ENCODE measurements at places on chromosomes 6 and 20.

DNA sequence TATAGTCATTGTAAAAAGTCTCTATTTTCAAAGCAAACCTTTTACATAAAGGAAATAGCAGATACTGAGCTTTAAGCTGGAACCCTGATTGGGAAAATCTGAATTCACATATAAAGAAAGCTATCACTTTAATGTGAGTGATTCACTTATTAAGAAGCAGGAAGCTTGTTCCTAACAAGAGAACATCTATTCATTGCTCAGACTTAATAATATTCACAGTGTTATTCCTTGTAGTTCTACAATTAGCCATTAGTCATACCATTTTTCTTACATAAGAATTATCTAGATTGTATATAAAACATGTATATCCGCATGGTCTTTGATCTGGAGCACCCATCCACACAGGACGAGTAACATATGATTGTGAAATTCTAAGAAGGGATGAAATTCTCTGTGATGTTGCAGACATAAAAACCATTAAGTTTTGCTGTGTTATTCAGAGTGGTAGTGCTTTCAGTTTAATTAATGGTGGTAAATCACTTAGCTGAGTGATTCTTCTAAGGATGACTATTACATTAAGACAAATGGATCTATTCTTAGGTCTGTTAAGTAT lies 71.1 kb upstream of the FOXQ1 start:
- no peak for DNase-seq

- no peak for DNase-seq
Observed at GRCh38 chr6:141653590-141653989, 479.1 kb upstream of the GJE1 start.

DNA sequence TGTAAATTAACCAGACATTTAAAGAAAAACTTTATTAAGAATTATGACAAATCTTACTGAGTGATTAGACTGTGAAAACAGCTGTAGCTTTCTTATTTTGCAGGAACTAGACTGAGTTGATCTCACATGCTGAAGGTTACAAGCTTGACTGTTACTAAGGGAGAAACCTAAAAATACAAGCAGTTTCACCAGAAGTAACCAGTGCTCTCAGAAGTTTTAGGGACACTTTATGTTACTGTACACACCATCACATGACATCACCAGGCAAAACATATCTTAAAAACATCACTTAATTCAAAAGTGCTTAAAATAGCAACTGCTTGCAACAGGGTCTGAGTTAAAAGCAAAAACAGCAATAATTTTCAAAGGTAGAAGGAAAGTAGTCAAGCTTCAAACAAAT lies 5.4 kb downstream of the FBXO30 start:
- no peak for DNase-seq

- no peak for DNase-seq
Observed at GRCh38 chr6:54913211-54913610, 66.6 kb downstream of the FAM83B start.

DNA sequence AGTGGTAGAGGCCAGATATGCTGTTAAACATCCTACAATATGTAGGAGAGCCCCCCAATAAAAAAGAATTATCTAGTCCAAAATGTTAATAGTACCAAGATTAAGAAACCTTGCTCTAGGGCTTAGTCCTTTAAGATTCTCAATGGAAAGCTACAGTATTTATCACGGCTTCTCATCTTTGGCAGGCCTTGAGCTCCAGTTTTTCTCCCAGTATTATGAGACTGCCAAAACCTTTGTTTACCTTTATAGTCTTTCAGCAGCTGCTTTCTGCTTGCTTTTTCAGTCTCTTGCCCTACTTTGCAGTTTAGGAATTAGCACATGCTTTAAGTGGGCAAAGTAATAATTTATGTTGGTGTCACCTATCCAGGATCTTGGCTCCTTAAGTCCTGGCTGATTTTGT lies 59.7 kb downstream of the NHLRC1 start:
- DNase-seq = no peak

DNA sequence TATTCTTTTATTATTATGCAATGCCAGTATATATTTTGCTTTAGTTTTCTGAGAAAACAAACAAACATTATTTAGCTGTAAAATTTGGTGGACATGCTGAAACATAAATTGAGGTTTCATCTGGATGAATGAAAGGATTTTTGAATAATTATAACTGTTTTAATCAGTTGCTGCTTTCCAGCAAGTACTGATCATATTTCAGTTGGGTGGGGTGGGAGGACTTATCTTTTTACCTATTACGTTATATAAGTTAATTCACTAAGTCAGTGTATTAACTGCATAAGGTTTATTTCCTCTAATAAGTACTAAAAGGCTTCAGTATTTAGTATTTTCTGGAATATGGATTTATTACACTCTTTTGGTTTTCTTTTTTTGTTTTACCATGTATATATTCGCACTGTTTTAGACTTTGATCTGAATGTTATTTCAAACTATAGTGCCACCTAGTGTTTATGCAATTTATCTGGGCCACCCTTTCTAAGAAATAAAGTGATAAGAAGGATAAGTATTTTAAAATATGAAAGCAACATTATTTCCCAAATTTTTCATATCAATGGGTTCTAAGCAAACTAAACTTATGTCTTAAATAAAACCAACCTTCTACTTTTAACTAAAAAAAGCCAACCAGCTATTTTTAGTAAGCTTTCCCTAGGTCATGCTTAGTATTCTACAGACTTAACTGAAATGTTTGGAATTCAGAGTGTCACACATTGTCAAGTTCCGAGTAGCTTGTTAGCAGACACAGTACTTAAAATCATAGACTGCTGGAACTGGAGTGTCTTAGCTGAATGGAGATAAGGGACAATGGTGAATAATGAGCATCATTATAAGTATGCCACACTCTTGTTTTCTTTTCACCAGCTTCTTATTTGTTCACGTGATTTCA lies 105.4 kb upstream of the MCHR2 start:
- peak; percentile 20 for DNase-seq

DNA sequence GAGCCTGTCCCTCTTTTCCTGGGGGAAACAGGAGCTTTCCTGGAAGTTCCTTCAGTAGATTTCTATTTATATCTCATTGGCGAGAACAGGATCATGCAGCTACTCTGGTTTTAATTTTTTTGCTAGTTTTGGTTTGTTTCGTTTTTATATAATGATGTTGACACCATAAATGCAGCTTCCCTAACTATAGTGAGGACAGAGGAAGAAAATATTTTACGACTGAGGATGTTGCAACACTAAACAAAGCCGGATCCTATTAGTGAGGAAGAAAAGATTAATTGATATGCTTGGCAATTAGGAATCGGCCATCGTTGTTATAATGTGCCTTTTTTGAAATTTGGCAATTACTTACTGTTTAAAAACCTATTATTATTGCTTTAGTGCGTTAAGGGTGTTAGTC lies 16.6 kb downstream of the KDM1B start:
- DNase-seq = no peak

GRCh38 chr6:146189131-146189530 lies 160.3 kb downstream of the GRM1 start:
- no peak for DNase-seq

DNA sequence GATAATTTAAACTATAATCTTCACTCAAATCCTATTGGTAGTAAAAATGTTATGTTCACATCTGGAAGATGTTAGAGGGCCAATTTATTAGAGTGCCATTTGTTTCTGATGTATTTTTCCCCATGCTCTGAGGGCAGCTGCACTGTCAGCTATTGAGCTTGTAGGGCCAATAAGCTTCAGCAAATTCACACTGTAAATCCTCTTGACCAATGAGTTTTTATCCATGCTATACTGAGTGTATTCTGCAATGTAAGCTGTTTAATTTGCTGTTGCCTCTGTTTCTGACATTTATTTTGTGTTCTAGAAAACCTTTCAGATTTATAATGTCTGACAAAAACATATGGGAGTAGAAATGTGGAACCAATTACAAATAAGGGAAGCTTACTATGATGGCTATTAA lies 62.6 kb downstream of the OGFRL1 start:
- DNase-seq = no peak

DNA sequence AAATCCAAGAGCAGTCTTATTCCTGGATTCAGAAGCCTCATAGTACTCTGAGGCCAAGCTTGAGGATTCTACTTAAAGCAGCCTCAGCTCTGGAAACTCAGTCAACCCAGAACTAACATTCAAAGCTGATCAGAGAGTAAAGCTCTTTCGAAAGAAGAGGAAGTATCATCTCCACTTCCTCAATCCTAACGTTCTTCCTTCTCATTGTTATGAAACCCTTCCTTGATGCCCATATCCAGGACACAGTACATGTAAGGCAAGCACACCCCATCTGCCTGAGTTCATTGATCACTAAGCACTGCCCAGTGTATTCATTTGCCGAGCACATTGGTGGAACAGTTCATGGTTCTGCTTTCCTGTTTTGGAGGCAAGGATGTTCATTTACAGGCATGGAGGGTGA lies at the start of gene IPCEF1:
IPCEF1 (minus strand) TSS at position 114 of the 400 bp plus-strand sequence. CDS start 90,856 bp downstream, outside the sequence.
- no peak for DNase-seq

DNA sequence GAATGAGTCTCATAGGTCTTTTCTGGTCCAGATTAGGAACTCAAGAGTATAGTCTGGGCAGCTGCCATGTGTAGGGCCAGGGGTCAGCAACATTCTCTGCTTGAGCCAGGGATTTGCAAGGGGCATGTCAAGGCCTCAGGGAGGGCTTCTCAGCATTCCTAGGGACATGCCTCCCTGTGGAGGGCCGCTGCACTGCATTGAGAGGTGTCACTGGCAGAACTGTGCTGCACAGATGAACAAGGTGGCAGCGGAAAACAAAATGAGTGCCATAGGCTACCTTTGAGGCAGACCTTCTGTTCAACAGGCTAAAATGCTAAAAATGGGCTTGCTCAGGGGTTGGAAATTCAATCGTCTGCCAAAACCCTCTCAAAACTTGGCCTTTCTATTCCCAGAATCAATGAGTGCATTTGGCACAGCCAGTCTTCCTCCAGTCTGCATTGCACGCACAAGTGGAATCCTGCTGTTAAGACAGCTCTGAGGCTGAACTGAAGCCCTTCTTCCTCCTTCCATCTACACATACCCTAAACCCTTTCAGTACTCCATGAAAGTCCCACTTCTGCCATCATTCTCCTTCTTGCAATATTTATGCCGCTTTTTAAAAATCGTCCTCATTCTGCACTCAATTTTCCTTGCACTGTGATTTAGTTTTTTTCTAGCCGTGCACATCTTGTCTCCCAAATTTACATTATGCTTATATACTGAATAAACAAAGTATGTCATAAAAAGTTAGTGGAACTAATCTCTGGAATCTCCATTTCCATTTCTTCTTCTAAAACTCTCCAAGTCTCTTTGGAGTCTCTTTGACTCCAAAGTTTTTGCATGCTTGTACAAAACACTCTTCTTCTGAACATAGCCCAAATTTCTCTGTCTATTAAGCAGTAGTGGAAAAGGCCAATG lies 51.7 kb downstream of the SLC26A8 start:
- DNase-seq = no peak

DNA sequence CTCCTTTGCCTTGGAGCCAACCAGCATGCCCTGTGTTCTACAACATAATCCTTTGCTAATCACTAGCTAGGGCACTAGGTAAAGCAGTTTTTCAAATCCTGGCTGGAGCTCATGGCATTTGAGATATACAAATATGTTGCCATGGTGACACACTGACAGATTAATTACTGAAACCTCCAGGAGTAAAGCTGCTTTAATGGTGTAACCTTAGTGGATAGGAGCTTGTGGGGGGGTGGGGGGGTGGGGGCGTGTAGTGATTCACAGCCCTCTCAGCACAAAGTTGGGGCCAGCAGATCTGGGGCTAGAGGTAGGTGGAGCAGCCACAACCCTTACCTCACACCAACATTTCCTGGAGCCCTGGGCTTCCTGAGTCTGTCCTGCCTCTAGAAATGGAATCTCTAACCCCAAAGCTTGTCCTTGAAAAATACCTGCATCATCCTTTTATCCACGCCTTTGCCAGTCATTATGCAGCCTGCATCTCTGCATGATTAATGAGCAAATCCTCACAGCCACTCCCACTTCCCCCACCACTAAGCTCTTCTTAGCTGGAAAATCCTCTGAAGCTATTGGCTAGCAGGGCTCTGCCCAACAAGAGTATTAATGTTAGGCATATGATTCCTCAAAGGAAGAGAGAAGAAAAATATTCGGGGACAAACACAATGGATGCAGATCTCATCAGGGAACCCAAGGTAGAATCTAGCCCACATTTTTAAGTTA lies 84.5 kb upstream of the PRND start:
- no peak for DNase-seq

- no peak for DNase-seq
Observed at GRCh38 chr20:14384416-14385175, 47.2 kb upstream of the FLRT3 start.

DNA sequence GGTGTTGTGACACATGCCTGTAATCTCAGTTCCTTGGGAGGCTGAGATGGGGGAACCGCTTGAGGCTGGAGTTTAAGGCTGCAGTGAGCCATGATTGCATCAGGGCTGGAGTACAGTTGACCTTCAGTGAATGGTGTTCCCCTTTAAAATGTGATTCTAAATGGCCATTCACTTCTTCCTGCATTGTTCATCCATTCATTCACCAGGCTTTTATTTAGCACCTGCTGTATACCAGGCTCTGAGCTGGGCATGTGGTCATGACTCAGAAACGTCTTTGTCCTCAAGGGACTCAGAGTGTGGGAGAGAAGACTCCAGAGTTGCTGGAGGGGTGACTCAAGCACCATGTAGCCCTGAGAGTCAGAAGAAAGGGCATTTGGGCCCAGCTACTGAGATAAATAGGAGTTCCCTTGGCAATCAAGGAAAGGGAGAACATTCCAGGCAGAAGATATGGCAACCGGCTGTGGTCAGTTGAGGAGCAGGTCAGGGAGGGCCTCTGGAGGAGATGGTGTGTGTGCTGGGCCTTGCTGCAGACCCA lies 101.1 kb downstream of the DLGAP4 start:
- no peak for DNase-seq

DNA sequence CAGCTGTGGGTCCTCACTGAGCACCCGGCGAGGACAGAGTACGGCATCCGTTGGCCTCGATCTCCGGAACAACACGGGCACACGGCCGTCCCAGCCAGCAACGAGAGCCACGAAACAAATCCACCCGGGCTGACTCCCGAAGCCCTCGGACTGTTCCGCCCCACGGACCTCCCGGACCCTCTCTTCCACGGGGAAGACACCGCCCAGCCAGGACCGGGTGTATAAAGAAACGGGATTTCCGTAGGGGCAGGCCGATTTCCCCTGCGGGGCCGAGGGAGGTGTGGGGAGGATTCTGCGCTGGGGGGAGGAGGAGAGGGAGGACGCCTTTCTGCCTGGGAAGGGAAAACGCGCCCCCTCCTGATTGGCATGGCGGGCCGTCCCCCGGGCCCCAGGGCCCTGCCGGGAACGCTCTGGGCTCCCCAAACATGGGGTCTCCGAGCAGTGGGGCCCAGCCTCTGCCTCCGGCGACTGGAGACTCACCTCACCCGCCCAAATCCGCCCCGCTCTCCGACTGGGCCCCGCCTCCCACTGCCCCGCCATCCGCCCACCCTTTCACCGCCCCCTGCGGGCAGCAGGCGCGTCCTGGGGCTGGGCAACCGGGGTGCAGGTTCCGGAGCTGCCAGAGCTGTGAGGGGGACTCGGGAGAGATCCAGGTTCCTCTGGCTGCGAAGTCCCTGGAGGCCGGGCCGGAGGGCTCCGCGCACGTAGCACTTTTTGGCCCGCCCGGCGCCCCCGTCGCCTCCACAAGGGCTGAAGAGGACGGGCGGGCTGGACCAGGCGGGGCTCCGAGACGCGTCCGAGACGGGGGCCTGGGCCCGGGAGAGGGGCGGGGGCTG lies 679 bp upstream of the PPDPF start:
- DNase-seq = peak; percentile 77

Data from NCI-H1930 (cell line).